LHCN-M2 (cell line): ENCODE measurements at places on chromosomes 12 and 14. TPM values are rescaled to one million over a fixed set of nuclear protein-coding genes. Genes with fewer than 3 reads are reported as not detected.
A peak's percentile ranks its signal among the peaks of the same experiment; 100 is the strongest.

Gene LMNTD1
- not detected in 2 replicates for total RNA-seq

Gene CACNA2D4
- total RNA-seq = not detected in 2 replicates

Gene FLVCR2
- total RNA-seq = 23.9 and 29.8 TPM in 2 replicates

DNA sequence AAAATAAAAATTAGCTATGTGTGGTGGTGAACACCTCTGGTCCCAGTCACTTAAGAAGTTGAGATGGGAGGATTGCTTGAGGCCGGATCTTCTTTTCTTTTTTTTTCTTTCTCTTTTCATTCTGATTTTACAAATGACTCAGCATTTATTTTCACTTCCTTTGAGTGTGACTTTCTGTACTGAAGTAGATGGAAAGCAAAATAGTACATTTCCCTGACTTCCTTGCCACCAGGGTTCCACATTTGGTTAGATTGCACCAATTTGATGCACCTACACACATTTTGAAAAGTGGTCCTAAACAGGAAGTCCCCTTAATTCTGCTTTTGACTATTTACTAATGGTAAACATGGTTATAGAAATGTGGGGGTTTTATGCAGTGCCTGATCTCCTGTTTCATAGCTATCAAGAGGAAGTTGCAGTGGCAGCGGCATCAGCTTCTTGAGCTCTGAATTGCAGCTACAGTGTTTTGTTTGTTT is 13.0 kb upstream of the LEMD3 start:
- DNase-seq = peak; percentile 5

GRCh38 chr12:27340971-27341370 is 8.3 kb downstream of the BMAL2 start:
- DNase-seq = no peak

GRCh38 chr12:120252071-120252906 is 13.2 kb downstream of the PXN start:
- DNase-seq = no peak

GRCh38 chr14:47149326-47149725 is 497.7 kb upstream of the RPL10L start:
- no peak for DNase-seq
